Uterus (tissue), 4 donors: ENCODE measurements at places on chromosomes 11 and 22.
A peak's percentile ranks its signal among the peaks of the same experiment; 100 is the strongest.

- DNase-seq = no peak
These were observed 36.7 kb downstream of the ACO2 start for GRCh38 chr22:41505511-41506220.

DNA sequence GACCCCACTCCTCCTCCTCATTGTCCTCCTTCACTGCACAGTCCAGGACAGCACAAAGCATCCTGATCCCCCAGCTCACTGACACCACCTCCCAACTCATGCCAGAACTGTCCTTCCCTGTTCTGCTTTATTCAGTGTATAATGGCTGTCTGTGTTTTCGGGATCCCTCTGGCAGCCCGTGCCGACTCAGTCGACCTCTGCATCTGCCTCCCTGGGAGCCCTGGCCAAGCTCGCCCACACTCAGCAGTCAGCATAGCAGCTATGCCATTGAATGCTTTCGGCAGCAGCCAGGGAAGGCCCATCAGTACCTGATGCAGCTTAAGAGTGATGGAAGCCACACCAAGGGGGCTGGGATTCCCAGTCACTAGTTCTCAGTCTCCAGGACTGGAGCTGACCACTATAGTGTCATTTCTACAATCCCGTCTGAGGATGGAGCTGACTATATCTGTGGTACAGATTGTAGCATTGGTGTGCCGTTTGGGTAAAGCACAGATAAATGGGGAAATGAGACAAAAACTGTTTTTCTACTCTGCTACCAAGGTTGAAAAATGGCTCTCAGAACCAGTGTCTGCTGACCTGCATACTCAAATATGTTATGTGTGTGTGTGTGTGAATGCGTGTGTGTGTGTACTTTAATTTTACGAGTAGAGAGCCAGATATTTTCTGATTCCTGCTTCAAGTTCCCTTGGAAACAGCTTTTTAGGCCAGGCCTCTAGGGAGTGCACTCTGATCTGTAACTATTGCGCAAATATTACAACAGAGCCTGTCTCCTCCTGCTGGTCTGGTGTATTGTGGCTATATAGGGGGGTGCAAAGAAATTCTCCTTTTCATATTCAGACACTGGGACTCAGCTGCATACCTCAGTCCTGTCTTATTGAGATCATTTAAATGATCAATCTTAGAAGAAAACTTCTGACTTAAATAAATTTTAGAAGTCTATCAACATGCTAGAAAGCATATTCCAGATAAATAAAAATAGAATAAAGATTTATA lies 78.8 kb upstream of the TOP3B start:
- peak; percentile 61 for DNase-seq

GRCh38 chr11:58647141-58647699 lies 24.8 kb downstream of the CNTF start:
- DNase-seq = no peak

DNA sequence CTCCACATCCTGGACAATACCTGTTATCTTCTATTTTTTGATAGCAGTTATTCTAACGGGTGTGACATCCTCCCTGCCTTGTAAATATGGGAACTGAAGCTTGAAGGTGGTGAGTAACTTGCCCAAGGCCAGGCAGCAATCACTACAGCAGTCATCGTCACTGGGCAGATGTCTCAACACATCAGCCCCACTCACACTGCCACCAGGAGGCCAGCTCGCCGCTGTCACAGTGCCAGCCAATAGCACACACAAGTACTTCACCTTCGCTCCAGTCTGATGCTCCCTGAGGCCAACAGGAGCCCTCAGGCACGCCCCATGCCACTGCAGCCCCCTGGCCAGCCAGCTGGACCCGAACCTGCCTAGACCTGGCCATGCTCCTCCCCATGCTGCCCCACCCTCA lies 4.9 kb upstream of the TTLL1 start:
- no peak for DNase-seq

GRCh38 chr11:67642173-67643120 lies 2.9 kb upstream of the TBX10 start:
- no peak for DNase-seq

GRCh38 chr11:68750195-68751003 lies 921 bp downstream of the TESMIN start:
- no peak for DNase-seq

- no peak for DNase-seq
These were observed 5.8 kb downstream of the CCND1 start for GRCh38 chr11:69646493-69647389.

- no peak for DNase-seq
These were observed 1051.1 kb downstream of the NTM start for GRCh38 chr11:132421555-132421954.

DNA sequence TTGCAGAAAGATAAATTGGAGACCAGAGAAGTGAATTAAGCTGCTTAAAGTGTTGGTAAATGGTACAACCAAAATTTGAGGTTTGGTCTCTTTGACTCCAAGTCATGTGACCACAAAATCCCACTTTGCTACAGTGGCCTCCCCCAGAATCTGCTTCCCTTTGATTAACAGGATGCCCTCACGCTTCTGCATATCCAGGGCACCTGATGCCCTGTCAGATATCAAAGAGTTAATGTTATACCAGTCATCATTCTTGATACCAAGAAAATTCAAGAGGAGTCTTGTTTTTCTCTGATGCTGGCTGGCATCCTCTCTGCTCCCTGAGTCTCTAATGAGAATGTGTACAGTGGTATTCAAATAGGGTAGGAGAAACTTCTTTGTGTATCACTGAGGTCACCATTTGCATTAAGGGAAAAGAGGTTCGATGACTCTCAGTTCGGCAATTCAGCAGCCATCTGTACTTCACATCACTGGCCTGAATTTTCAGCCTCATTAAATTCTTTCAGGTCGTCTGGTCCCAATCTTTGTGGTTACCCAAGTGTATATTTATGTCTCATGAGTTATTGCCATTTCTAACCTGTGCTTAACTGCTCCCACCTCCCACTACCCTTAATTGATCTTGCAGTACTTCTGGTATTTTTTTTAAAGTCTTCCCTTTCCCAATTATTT lies 73.9 kb downstream of the BDNF start:
- no peak for DNase-seq

- DNase-seq = no peak
These were observed 68.9 kb downstream of the KIAA1671 start for GRCh38 chr22:25021409-25021808.

DNA sequence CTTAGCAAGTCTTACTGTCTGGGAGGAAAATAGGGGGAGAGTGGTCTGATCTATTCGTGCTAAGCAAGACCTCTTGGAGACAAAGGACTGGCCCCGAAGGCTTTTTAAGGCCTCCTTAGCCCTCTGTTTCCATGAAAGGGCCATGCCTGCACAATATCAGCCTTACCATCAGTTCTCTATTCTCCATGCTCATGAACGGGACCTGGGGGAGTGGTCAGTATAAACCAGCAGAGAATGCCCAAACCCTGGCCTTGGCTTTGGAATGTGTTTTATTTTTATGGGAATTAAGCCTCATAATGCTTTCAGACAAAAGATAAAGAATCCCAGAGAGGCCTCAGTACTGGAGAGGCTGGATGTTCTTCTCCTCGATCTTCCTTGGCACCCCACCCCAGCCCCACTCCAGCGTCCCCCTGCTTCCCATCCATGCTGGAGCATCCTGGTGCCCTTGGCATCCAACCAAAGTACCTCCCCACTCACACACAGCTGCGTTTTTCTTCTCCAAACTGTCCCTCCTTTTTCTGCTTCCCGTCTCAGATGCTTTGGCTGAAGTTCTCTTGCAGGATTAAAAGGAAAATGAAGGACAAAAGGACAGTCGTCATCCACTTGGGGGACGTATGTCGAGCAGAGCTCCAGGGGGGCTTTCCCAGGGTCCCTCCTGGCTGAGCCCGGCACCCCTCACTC lies 18.6 kb downstream of the FXYD6 start:
- peak; percentile 42 for DNase-seq

DNA sequence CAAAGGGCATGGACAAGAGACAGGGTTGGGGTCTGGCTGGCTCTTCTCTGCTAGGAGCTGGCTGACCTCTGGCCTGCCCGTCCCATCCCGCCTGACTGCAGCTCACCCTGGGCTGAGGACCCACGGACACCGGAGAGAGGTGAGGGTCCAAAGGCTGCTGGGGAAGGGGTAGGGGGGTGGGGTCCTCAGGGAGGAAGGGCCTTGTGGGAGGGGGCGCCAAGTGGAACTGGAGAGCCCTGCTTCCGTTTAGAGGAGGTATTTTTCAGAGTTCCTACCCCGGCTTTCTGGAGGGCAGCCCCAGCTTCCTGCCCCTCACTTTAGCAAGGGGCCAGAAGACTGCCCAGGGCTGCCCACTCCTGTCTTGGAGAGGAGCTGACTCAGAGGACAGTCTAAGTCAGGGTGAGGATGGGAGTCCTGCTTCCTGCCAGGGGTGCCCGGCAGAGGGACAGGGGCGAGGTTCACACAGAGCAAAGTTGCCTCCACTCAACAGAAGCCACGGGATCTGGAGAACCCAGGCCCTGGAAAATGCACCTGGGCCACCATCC lies 7.1 kb downstream of the LARGE2 start:
- no peak for DNase-seq

DNA sequence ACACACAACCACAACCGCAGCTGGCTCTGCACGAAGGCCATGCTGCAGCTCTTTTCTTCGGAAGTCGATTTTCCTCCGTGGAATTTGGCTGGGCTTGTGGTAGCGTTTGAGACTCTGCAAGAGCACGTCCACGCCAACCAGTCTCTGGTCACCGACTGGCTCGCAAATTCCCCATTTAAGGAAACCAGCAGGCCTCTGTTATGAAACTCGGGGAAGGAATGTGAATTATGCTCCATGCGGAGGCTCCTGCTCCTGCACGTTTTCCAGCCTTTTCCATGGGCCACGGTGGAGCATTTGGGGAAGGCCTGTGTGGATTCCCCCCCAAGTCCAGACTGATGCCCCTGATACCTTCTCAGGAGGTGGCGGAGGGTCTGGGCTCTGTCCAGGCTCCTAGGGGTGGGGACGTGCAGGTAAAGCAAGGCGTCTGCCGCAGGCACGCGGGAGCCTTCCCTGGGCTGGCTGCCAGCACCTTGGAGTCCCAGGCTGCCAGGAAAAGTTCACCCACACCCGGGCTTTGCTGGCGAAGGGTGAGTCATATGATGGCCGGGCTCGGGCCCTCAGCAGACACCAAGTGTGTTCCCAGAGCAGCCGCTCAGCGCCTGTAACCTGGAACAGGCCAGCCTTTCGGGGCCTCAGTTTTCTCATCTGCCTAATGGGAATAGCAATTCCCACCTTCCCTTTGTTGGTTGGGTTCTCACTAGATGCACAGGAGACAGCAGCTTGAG lies 41.9 kb downstream of the LRP5 start:
- peak; percentile 90 for DNase-seq

GRCh38 chr11:108324587-108324986 lies 101.7 kb downstream of the ATM start:
- DNase-seq = no peak

GRCh38 chr11:4809246-4809645 lies 5.1 kb upstream of the OR52R1 start:
- no peak for DNase-seq

GRCh38 chr11:22774716-22775115 lies 54.9 kb downstream of the SVIP start:
- DNase-seq = no peak

DNA sequence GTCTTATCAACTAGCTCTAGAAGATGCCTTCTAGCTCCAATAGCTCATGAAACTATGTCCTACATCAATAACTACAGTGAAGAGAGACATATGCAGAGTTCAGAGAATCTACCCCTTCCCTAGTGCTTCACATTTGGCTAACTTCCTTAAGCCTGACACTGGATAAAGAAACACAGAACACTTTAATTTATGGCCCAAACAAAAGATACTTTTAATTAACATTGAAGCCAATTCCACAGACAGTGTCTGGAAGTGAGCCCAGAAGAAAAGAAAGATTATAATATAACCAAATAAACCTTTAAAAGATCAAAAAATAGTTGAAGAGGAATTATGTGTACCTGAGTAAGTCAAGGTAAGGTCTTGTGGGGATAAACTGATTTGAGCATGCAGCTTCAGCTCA lies 255.2 kb downstream of the C11orf87 start:
- DNase-seq = no peak

DNA sequence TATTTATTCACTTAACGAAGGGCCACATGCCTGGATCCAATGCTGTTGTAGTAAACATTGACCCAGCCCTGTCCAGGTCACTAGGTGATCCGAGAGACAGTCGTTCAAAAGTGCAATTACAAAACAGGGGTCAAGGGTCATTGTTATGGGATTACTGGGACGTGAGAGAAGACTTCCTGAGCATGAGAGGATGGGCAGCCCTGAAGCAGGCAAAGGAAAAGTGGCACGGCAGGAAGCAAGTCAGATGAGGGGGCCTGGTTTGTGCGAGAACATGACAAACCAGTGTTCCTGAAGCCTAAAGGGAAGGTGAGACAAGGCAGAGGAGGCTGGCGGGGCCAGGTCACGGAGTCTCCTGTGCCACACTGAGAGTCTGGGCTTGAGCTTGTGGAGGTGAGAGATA lies 15.8 kb upstream of the MMP20 start:
- DNase-seq = no peak

- no peak for DNase-seq
These were observed 28.5 kb downstream of the UQCR10 start for GRCh38 chr22:29795663-29796062.

GRCh38 chr22:27751277-27752070 lies 50.1 kb downstream of the MN1 start:
- DNase-seq = no peak

DNA sequence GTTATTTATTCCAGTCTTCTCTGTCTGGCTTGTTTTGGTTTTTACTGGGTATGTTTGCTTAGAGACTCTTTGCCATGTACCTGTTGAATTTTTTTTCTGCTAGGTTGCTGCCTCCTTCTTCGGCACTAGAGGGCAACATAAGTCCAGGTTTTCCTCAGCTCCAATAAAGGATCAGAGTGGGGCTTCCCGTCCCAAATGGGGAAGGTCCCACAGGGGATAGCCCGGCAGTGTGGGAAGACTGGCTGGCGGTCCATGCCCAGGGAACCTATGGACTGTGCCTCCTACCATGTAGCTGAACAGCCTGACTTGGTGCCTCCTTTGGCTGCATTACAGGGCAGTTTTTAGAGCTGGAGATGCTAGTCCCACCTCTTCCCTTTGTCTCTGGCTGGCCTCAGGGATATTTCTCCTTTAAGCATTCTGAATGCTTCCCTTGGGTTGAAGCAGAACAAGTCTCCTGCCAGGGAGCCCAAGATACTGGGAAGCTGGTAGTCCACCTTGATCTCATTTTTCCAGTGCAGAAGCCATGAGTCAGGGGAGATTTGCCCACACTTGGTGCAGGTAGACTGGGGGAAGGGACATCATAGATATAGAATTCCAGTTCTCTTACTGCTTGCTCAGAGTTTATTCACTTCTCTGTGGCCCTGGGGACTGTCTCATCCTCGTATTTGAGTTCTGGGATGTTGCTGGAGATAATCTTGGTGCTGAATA lies 60.2 kb downstream of the BRD1 start:
- no peak for DNase-seq

- no peak for DNase-seq
These were observed 79.2 kb upstream of the GRIK4 start for GRCh38 chr11:120432056-120433018.
